ENCODE measurements at places on chromosomes 2 and 18. TPM values are rescaled to one million over a fixed set of nuclear protein-coding genes. Genes with fewer than 3 reads are reported as not detected.

GRCh38 chr2:39625927-39626270, 39.8 kb upstream of the TMEM178A start:
- H3K27me3 ChIP-seq, result no peaks in the 10 kb centered on the region
- no peak overlapping the region for H3K27ac ChIP-seq
- no peak overlapping the region for H3K4me3 ChIP-seq
- no peaks in the 10 kb centered on the region for H3K4me1 ChIP-seq
- no peaks in the 10 kb centered on the region for H3K36me3 ChIP-seq

- no peaks in the 10 kb centered on the region for H3K36me3 ChIP-seq
- H3K4me3 ChIP-seq, result no peak overlapping the region
Observed at GRCh38 chr2:126748929-126749518, 93.1 kb downstream of the GYPC start.

DNA sequence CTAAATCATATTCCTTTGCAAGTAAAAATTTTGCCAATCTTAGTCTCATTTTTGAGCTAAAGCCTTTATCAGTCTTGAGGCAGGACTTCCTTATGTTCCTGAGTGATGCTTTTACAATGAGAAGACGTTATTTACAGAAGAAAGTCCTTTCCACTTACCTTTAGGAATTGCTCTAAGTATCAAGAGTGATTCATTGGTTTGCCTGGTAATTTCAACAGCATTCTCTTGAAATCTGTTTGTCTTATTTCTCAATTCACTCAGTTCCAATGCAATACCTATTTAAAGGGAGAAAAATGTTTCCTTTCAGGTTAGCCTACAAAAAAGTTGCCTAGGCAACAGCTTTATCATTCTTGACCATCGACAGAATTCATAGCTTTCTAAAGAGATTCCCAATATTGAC, 137.2 kb downstream of the LAMA1 start:
- H3K4me1 ChIP-seq, result no peaks in the 10 kb centered on the region
- H3K36me3 ChIP-seq, result no peaks in the 10 kb centered on the region
- DNase-seq, result no peak
- H3K27me3 ChIP-seq, result no peaks in the 10 kb centered on the region

DNA sequence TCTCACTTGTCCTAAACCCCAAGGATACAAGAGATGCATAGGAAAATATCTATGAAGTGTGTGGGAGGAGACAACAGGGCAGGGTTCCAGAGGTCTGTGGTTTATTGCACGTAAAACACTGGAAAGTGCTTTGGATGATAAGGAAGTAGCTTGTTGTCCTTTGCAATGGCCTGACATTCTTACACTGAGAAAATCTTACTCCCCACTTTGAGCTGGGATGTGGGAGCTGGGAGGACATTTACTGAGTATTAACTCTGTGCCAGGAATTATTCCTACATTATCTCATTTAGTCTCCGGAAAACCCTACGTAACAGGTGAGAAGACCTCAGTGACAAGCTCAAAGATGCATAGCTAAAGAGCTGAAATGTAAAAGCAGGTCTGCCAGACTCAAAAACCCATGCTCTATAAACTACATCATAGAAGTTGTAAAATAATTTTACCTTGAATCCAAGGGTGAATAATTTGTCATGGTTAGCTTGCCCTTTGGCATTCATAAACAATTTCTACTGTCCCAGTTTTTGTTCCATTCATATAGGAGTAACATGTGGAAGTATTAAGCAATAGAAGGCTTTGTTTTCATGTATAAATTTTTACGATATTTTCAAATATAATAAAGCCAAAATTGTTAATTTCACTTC, 9.2 kb upstream of the GALNT3 start:
- H3K4me3 ChIP-seq, result no peak overlapping the region
- DNase-seq, result no peak
- no peak overlapping the region for H3K27ac ChIP-seq
- no peaks in the 10 kb centered on the region for H3K27me3 ChIP-seq
- no peaks in the 10 kb centered on the region for H3K4me1 ChIP-seq

DNA sequence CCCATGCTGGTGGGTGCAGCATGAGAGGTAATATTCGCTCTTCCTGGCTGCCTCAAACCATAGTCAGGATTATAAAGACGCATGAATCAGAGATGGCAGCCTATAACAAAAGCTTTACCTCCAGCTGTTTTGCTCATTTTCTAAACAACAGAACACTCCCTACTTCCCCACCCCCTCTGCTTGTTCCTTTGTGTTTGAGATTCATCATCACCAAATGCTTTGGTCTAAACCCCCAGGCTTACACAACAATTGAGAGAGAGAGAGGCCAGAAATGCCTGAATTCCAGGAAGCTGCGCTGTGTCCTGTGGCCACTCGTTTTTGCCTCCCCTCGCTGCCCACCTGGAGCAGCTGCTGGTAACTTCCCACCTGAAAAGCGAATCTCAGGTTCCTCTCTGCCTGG, 78.8 kb upstream of the CAPN13 start:
- H3K36me3 ChIP-seq, result no peaks in the 10 kb centered on the region
- H3K27ac ChIP-seq, result no peak overlapping the region
- H3K27me3 ChIP-seq, result no peaks in the 10 kb centered on the region

MDH1B gene
- 0.23 TPM for polyA plus RNA-seq

LCT gene
- polyA plus RNA-seq, result not detected

FTCDNL1 gene
- 4.9 TPM for polyA plus RNA-seq

NEB gene
- polyA plus RNA-seq, result 1,696 TPM
